Endothelial cell of umbilical vein (primary cell): ENCODE measurements at places on chromosomes 6 and 20.

GRCh38 chr6:124008988-124009765 is 205.5 kb downstream of the NKAIN2 start:
- DNase-seq, result no peak

- DNase-seq, result no peak
Observed at GRCh38 chr20:15561070-15561569, 1012.1 kb downstream of the KIF16B start.

DNA sequence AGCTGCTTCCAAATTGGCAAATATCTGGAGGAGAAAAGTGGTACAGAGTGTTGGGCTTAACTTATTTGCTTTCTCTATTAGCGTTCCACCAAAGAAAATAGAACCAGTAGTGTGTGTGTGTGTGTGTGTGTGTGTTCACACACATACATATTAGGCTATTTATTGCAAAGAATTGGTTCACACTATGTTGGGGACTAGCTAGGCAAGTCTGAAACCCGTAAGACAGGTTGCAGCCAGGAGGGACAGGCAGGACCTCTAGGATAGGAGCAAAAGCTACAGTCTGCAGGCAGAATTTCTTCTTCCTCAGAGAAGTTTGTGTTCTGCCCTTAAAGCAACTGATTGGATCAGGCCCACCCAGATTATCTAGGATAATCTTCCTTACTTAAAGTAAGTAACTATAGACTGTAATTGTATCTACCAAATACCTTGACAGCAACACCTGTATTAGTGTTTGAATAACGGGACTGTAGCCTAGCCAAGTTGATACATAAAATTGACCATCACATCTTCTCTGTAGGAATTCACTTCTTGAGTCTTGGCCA is 12.8 kb downstream of the KCTD20 start:
- DNase-seq, result no peak

DNA sequence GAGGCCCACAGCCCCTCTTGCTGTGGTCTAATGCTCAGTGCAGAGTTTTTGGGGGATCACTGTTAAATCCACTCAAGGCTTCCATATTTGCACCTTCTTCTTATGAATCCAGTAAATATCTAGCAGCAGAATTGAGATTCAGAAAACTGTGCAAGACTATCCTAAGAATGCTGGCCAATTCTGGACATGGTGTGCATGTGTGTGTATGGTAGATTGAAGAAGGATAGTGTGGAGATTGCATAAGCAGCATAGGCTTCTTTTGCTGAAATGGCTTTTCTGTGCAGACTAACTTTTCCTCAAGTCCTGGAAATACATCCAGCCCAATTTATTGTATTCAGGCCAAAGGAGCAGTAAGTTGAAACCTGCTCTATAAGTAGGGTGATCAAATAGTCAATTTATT is 39.7 kb downstream of the FBXO9 start:
- DNase-seq, result no peak

- DNase-seq, result no peak
Observed at GRCh38 chr6:141492521-141493284, 640.0 kb upstream of the GJE1 start.

DNA sequence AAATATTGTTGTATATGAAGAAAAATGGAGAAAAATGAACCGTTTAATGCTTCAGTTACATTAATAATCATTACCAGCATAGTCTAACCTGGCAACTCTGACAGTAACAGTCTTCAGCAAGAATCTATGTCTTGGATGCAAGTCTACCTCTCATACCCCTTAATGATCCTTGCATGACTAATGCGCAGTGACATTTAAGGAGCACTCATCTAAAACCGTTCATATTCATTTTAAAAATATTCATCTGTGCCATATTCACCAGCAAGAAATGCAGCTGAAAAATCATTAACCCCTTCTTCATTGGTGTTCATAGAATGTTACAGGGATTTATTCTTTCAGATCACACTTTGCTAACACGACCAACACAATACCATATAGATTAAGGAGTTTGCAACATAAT is 227.2 kb upstream of the ASCC3 start:
- DNase-seq, result no peak

GRCh38 chr20:32018269-32019155 is 8.3 kb downstream of the CCM2L start:
- peak; percentile 66 for DNase-seq

- peak; percentile 21 for DNase-seq
Observed at GRCh38 chr6:110878751-110879522, 4.4 kb downstream of the AMD1 start.

DNA sequence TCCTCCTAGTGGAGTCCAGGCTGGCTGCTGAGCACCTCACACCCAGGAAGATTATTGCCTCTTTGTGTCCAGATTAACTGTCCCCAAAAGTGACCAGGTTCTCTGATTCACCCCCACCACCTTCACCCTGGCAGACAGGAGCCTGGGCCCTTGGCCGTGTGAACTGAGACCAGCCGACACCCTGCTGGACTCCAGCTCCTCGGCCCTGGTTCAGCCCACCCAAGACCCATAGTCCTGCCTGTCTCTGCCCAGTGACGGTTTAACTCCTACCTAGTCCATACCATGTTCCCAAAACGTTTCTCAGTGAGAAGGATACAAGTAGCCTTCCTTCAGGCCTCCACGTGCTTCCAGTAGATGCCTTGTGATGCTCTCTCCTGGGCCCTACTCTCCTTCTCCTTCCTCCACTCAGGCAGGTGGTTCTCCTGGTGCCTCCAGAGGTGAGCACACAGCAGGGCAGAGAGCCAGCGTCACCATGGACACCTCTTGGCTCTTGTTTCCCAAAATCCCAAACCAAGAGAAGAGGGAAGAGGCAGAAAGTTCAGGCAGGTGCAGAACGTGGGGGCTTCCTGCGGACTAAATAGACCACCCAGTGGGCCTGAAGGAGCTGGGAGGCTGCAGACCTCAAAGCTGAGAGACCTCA is 134.4 kb upstream of the CST7 start:
- DNase-seq, result no peak

- peak; percentile 98 for DNase-seq
Observed at GRCh38 chr20:19932170-19932667, 84.9 kb upstream of the NAA20 start.

DNA sequence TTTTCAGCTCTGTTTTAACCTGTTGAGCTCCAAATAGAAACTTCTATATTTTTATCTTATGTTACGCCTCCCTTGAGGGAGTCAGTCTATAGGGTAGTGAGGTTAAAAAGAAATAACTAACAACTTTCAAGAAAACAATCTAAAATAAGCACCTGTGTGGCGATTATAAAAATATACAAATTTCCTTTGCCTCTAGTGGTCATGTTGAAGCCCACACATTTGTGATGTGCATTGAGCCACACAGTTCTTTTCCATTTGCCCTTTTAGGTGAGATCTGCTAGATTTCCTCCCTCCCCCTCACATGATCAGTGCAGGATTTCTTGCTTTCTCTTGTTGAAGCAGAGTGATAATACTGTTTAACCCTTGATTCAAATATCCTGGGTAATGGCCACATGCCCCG is 84.2 kb downstream of the MYB start:
- no peak for DNase-seq

GRCh38 chr6:150924808-150925589 is 59.5 kb downstream of the MTHFD1L start:
- peak; percentile 57 for DNase-seq

- DNase-seq, result no peak
Observed at GRCh38 chr6:25156123-25156522, 123.1 kb upstream of the CARMIL1 start.

DNA sequence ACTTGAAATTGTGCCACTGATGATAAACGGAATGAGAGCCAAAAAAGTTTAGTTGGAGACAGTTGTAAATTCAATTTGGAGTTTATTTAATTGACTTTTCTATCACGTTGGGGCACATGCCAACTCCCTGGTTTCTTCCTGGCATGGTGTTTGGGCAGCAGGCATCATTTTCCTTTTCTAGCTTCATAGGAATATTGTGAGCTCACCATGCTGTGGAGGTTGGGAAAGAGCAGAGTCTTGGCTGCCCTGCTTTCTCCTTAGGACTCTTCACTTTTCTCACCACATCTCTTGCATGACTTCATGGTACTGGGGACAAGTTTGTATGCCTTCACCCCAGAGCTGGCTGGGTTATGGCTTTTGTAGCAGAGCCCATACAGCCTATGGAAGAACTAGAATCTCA is 6.4 kb downstream of the SCAND1 start:
- DNase-seq, result no peak

GRCh38 chr6:150072201-150072600 is 3.3 kb upstream of the ULBP3 start:
- DNase-seq, result no peak

GRCh38 chr20:37997516-37997915 is 35.7 kb downstream of the TTI1 start:
- DNase-seq, result no peak

DNA sequence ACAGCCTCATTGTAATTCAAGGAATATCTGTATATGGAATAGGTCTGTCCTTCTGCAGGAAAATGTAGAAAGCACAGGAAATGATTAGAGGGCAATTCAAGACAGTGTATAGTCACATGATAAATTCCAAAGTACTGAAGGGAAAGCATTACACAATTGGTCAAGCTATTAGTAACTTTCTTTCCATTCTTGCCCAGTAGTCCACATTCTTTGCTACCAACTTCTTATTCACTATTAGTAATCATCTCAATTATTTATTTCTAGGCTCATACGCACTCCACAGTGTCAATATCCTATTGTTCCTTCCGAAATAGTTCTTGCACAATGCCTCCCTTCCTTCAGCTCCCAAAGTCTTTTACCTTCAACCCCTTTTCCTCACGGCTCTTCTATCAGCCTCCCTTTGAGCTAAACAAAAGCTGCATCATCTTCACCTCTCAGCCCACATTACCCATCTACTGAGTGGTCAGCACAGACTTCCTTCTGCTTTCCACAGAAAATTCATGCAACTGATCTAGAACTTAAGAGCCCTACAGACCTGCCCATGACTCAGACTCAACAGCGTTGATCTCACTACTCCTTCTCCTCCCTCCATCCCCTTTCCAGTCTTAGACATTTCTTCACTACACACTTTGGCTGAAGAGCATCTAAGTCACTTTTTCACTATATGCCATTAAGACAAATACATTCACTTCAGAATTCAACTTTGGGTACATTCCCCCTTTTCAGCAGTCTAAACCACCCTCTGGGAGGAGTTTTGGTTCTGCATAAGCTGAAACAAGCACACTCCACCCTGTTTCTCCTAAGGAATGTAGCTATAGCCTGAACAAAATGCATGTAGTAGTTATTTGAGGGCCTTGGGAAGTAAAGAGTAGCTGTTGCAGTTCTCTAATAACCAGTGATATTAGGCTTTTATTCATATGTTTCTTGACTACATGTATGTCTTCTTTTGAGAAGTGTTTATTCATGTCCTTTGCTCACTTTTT is 157.9 kb downstream of the KIF16B start:
- no peak for DNase-seq

- peak; percentile 49 for DNase-seq
Observed at GRCh38 chr6:152318278-152318677, 318.9 kb downstream of the SYNE1 start.

GRCh38 chr20:50572938-50573777 is 63.0 kb downstream of the PTPN1 start:
- DNase-seq, result peak; percentile 86

DNA sequence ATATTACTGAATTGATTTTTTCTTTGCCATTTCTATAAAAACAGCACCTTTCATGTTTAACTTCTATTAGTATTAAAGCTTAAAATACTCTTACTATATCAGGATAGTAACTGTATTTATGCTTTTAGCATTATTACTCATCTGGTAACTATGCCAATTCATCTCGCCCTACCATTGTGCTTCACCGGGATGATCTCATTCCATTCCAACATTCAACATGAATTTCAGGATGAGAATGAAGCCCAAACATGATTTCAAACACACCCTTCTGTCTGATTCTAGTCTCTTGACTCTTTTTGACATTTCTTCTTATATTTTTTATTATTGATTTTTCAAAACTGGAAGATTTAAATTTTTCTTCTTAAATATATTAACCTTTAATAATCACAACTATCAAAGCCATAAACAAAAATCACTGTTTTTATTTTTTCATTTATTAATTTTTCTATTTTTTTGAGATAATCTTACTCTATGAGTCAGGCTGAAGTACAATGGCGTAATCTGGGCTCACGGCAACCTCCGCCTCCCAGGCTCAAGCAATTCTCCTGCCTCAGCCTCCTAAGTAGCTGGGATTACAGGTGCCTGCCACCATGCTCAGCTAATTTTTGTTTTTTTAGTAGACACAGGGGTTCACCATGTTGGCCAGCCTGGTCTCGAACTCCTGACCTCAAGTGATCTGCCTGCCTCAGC is 46.7 kb downstream of the GJA1 start:
- DNase-seq, result peak; percentile 89

DNA sequence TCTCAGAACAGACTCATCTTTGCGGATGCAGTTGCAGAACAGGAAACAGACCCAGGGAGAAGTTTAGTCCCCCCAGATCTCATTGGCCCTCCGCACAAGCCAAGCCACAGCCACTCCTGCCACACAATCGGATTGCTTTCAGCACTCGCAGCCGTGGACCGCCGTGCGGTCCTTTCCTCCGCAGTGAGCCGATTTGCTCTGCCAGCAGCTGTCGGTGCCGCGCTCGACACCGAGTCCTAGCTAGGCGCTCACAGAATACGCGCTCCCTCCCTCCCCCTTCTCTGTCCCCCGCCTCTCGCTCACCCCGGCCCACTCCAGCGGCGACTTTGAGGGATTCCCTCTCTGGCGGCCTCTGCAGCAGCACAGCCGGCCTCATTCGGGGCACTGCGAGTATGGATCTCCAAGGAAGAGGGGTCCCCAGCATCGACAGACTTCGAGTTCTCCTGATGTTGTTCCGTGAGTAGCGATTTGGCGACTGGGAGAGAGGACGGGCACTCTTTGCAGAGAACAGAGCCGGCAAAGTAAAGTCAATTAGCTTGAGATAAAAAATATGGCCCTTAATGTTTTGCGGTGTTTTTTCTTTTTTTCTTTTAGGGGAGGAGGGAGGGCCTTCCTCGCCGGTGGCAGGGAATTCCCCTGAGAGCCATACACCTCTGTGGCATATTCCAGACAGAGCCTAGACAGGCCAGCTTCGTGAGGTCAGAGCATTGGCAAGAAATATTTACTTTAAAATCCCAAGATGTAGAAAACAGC is at the start of gene LAMP5:
Gene LAMP5, plus strand, starts transcription at position 130 of the 753 bp plus-strand sequence. Its CDS starts 263 bp downstream, at position 393.
- DNase-seq, result peak; percentile 18

DNA sequence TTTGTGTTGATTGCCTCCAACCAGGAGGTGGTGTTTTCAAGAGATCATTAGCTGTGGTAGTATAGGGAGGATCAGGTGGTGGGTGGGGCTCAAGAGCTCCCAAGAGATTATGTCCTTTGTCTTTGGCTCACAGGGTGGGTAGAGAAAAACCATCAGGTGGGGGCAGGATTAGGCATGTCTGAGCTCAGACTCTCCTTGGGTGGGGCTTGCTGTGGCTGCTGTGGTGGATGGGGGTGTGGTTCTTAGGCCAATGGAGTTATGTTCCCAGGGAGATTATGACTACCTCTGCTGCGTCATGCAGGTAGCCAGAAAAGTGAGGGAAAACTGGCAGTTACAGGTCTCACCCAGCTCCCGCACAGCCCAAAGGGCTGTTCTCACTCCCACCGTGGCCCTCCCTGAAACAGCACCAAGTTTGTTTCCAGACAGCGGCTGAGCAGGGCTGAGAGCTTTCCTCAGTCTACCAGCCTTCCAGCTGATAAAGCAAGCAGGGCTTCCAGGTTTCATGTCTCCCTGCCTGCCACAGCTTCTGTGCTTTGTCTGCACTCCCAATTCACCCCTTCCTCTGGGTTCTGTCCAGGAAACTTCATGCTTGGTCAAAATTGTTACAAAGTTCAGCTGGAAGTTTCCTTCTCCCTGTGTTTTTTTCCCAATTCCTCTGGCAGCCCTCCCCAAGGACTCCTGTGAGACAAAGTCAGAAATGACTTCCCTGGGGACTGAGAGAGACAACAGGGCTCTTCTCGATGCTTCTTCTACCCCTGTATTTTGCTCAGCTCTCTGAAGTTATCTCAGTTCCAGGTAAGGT is 481.1 kb upstream of the MAN1A1 start:
- DNase-seq, result no peak

- no peak for DNase-seq
Observed at GRCh38 chr6:132616677-132617076, 7.4 kb downstream of the TAAR2 start.
